ENCODE measurements at places on chromosomes 6 and 20.
A peak's percentile ranks its signal among the peaks of the same experiment; 100 is the strongest.

GRCh38 chr6:20554326-20554725 lies 20.1 kb downstream of the CDKAL1 start:
- DNase-seq: no peak

GRCh38 chr6:93745306-93745705 lies 325.9 kb upstream of the EPHA7 start:
- DNase-seq: no peak

DNA sequence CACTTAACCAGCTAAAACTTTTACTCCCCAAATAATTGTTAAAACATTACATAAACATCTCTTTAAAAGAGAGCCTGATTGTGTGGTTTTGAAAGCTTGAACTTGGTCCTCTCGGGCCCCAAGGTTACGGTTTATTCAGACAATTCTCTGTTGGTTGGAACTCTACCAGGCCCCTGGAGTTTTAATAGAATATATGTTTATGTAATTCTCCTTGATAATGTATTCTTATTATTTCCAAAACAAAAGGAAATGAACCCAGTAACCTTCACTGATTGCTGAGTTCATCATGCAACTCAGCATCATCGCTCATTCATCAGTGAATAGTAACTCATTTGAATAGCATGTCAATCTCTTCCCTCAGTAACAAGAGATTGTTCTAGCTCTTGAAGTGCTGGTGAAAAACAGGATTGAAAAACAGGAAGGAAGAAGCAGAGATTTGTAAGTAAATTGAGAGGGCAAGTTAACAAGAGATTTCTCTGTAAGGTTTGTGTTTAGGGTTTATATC lies 464.5 kb upstream of the MARCKS start:
- no peak for DNase-seq

DNA sequence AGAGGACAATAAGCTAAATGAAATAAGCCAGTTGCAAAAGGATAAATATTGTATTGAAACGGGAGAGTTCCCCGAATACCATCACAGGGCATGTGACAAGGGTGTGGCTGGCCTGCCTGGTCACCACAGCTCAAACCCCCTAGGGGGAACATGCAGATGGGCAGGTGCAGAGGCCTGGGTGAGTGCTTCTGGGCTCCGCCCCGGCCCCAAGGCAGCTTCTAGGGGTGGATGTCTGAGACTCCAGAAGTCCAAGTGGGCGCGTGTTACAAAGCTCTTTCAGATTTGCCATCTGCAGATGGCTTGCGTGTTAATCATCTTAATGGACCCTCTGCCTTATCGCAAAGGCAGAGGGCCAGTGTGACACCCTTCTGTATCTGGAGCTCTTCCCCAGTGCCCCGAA lies 559.2 kb upstream of the IMPG1 start:
- DNase-seq: no peak

DNA sequence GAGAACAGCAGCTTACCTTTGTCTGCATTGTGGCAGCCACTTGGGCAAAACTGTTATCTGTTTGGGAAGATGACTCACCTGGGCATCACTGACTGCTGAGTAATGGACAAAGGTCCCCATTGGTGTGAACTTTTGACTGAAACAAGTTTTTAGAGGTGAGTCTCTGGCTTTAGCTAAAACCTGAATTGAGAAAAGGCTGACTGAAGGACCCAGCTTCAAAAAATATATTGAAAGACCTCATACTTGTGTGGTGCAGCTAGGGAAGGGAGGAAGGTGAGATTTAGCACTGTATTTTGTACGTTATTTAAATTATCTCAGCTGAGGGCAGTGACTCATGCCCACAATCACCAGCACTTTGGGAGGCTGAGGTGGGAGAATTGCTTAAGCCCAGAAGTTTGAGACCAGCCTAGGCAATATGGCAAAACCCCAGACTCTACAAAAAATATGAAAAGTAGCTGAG lies 4.5 kb upstream of the CITED2 start:
- DNase-seq: peak; percentile 34

- DNase-seq: no peak
These were observed 257.6 kb downstream of the LAMA2 start for GRCh38 chr6:129140526-129140925.

DNA sequence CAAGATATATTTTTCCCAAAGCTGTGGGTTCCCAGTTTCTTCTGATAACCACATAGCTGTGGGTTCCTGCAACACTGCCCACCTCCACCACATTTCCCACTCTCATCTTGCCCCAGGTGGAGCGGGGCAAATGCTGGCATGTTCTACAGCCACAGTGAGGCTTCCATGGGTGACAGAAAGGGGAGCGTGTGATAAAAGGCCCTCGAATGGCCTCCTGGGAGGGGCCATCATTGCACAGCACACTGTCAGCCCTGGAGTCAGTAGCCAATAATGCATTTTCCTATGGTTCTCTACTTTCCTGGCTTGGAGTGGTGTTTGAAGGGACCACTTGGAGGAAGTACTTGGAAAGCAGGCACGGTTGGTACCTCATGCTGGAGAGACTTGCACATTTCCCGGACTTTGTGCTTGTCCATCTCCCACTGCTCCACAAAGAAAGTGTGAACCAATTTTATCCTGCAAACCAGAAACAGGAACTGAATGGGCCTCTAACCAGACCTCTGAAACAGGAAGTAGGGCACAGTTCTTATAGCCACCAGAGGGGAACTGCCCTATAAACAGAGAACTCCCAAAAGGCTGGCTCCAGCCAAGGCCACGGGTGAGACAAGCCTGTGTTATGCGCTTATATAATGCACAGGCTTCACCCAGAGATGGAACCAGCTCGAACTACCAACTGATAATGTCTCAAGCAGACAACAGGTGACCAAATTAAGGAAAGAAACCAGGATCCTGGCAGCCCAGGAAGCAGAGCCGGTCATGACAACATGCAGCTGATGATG lies 8.6 kb downstream of the MAP3K5 start:
- no peak for DNase-seq

DNA sequence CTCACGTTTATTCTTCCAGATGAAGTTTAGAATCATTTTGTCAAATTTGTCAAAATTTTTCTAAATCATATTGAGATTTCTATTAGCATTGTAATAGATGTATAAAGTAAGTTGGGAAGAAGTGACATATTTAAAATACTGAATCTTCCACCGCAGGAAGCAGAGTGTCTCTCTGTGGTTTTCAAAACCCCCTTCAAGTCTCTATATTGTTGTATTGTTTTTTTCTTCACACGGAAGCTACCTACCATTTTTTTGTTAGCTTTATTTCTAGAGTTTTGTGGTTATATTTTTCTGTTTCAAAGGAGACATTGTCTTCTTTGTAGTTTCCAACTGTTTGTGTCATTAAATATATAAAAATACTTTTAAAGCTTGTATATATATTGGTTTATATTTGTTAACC lies 188.6 kb downstream of the ZDHHC14 start:
- no peak for DNase-seq

DNA sequence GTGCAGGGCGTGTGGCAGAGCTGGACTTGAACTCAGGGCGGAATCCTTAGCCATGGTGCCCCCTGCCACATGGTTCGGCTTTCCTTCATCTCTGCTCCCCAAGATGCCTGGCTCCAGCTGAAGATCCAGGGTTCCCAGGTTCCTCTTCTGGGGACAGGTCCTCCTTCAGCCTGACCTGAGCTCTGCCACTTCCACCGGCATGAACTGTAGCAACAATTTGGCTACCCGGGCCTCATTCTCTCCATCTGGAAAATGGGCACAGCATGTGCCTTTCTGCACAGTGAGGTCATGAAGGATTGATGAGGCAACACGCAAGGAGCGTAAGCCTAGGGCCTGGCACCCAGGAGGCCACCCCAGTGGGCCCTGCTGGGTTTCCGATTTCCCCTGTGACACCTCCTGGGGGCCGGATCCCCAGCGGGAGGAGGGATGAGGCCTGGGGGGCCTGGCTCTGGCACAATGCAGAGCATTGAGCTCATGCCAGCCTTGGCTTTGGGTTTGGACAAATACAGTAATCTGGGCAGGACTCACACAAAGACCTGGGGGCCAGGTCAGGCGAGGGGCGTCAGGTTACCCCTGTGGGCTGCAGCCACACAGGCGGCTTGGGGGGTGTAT lies 74.0 kb downstream of the CEBPB start:
- DNase-seq: no peak

Measured in stimulated activated CD4-positive, alpha-beta T cell treated with anti-CD3 and anti-CD28 coated beads, Interleukin-1b, Interleukin-23, amount 100 ng/mL, for 48 hours (primary cell).